ENCODE measurements at places on chromosomes 5 and 9.

GRCh38 chr9:79577969-79578723 lies 6.4 kb downstream of the TLE4 start:
- no peak for DNase-seq

DNA sequence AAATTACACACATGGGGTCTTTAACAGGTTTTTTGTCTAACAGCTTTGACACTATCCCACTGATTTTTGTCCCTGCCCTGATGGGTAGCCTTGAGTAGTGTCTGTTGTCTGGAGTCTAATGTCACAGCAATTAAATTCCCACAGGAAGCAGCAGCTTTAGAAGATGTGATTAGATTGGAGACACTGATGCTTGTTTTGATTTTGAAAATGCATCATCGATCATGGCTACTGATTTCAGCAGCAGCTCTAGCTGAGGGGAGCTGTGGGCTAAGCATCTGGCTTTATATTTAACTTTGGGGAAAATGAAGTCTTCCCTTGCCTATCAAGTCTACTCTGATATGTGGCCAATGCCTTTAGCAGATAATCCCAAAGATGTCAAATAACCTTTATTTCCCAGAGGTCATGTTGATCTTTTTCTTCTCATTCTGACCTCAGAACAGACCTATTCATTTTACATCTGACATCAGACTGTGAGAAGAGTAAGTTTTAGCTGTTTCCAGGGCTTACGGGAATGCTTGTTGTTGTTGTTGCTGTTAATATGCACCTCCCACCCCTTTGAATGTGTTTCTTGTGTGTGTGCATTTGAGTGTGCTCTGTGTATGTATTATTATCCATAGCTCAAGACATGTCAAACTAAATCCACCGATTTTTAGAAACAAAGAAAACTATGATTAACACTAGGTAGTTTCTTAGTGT lies 704.9 kb upstream of the NUDT12 start:
- no peak for DNase-seq

GRCh38 chr9:4099976-4100735 lies 199.7 kb downstream of the GLIS3 start:
- DNase-seq = no peak

DNA sequence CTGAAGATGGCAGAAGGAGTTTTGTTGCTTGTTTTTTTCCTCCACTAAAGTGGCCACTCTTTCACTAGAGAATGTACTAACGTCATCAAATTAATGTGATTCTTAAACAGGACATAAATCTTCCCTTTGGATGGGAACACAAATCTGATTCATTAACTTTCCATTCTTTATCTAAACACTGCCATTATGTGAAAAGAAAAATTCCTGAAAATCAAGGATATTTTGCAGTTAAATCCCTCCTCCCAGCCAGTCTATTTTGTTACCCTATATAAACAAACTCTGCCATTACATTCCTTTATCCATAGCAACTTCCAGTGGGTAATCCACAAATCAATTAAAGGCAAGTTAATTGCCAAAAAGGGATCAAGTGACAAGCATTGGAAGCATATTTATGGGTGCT lies 546.5 kb downstream of the PDE4D start:
- DNase-seq = no peak

- no peak for DNase-seq
Measured at GRCh38 chr5:144880513-144880912, 709.8 kb downstream of the KCTD16 start.

DNA sequence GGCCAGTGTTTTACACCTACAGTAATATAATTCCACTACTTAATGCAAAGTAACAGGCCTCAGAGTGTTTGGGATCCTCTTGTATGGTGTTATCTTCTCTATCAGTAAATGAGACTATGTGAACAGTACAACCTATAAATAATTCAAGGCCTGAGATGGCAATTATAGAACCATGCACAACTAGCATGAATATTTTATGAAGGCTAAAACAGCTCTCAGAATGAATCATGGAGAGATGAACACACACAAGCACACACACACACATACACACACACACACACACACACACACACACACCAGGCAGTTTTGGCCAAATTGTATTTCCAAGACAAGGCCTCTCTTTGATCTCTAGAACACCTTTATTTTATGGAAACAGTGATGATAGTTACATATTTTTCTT lies 224.9 kb downstream of the EBF1 start:
- no peak for DNase-seq

DNA sequence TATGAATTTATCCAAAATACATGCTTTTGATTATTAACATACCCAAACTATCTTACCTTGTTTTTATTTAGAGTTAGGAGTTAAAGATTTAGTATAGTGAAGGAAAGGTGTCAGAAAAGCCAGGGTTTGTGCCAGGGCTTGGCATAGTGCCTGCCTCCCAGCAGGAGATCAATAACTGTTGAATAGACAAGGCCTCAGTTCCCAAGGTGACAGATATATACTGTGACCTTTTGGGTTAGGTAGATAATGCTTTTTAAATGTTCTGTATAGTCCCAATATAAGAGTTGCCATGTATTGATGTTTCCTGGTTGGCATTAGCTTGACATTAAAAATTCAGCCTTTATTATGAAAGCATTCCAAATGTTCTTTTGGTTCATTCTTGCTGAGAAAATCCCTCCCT lies 121.8 kb downstream of the MCTP1 start:
- DNase-seq = no peak

- no peak for DNase-seq
Measured at GRCh38 chr5:143922718-143923117, 110.8 kb downstream of the HMHB1 start.

GRCh38 chr5:74392711-74393351 lies 247.7 kb downstream of the ENC1 start:
- DNase-seq = no peak

DNA sequence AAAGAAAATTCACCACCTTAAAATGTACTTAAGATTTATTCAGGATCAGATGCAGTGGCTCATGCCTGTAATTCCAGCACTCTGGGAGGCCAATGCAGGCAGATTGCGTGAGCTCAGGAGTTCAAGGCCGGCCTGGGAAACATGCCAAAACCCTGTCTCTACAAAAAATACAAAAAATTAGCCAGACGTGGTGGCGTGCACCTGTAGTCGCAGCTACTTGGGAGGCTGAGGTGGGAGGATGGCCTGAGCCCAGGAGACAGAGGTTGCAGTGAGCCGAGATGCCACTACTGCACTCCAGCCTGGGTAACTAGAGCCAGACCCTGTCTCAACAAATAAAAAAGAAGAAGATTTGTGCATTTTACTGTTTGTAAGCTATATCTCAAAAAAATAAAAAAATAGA lies 34.7 kb upstream of the GFPT2 start:
- DNase-seq = no peak

DNA sequence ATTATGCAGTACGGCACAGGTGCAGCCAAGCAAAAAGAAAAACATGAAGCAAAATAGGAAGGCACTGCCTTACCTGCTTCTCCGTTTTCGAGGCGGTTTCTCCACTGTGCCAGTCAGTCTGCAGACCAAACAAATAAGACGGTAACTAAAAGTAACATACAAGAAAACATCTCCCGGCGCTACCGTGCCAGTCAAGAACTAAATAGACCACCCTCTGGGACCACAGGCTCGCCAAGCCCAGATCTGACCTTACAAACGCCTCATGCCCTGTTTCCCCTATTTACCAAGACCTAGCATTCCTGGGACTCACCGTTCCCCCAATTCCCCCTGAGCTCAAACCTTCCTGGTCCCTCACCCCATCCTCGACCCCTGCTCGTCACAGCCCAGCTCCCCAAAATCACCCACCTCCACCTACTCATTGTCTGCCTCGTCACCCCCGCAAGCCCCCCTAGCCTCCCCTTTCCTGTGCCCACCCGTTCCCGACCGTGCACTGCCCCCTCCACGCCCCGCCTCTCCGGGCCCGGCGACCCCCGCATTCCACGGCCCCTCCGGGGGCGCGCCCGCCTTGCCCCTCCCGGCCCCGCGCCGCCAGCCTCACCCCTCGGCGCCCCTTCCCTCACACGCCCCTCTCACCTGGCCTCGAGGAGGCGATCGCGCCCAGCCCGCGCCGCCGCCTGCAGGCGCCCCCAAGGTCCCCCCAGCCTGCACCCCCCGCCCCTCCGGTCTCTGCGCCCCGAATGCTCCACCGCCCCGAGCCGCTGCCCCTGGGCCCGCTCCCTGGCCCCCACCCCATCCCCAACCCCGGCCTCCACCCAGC lies 560 bp downstream of the SCAI start:
- DNase-seq = peak; percentile 74

DNA sequence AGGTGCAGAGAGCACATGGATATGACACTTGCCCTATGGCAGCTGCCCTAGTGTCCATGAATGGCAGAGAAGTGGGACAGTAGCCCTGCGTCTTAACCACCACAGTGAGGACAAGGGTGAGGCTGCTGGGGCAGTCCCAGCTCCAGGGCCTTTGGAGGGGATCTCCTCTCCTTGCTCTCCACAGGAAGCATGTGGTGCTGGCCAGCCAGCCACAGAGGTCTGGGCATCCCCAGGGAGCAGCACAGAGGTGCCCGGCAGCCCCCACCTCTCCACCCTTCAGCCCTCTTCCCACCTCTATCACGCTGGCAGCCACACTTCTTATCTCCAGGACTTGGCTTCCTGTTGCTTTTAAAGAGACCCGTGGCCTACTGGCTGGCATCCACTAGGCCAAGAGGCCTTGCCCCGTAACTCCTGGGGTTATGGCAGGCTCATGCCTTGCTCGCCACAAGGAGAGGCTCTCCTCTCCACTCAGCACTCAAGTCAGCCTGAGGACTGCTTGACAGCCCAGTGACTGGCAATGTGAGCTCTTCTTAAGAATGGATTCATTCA lies 21.9 kb downstream of the CSF2 start:
- DNase-seq = no peak

DNA sequence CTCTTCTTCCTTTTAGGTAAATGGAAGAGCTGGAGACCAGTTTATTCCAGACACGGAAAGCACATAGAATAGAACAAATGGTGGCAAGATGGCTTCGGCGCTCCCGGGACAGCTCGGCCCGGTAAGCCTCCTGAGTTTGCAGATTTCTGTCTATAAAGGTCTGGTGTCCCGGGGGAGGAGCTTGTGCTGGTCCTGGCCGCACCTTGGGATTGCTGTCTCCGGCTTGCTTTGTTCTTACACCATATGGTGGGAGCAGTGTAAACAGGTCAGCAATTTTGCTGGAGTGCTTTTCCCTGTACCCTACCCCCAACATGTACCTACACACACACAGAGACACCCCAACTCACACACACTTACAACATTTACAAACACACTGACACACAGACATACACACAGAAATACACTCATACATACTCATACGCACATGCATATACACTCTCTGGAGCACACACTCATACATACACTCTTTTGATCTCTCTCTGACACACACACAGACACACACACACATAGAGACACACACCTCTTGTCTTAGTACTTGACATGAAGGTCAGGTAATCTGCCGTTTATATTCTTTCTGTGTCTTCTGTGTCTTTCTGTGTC lies 42.0 kb downstream of the FRMPD1 start:
- no peak for DNase-seq

- DNase-seq = no peak
Measured at GRCh38 chr5:93161661-93162654, 419.1 kb downstream of the NR2F1-AS1 start.

DNA sequence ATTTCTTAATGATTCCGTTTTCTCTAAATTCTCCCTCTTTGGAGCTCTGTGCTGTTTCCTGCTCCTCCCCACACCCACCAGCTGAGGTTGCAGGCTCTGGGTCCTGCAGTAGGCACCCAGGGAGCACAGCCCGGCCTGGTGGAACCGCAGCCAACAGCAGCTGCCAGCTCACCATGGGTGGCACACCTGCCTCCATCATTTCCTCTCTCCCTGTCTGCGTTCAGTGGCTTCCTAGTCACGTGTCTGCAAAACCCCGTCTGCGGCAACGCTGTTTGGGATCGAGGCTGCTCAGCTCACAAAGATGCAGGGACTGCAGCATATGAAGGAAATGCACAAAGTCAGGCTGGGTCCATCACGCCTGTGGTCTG lies 367.8 kb downstream of the IRX2 start:
- no peak for DNase-seq

DNA sequence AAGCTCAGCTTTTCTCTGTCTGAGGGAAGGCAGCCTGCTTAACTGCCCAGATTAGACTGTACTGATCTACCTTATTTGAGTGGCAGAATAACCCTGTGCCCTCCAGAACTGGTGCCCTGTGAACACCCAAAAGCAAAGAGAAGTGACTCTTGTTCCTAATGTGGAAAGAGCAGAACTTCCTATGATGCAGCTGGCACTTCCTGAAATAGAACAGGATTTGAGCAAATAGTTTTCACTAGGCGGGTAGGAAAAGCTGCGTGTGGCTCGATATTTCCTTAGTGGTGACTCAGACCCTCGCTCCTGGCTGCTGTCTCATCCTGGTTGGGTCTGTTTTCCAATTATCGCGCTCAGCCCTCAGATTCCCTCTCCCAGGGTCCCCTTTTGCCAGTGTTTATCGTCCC lies 89.9 kb downstream of the SH3TC2 start:
- no peak for DNase-seq

DNA sequence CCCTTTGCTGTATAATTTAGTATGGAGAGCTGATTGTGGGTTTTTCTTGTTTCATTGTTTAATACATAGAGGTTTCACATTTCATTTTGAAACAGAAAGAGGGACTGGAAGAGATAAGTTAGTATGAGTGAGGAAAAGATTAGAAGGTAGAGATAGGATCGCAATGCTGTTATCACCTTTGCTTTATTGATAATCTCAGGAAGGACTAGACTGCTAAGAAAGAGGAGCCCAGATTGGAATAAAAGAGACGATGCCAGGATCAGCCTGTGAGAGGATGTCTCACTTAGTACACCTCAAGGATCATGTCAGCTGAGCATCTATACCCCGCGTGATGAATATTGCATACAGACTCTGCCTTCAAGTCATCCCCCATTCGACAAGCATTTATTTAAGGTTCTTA lies 178.0 kb upstream of the DMAC1 start:
- peak; percentile 59 for DNase-seq

GRCh38 chr9:70615464-70616138 lies 201.1 kb upstream of the KLF9 start:
- no peak for DNase-seq

DNA sequence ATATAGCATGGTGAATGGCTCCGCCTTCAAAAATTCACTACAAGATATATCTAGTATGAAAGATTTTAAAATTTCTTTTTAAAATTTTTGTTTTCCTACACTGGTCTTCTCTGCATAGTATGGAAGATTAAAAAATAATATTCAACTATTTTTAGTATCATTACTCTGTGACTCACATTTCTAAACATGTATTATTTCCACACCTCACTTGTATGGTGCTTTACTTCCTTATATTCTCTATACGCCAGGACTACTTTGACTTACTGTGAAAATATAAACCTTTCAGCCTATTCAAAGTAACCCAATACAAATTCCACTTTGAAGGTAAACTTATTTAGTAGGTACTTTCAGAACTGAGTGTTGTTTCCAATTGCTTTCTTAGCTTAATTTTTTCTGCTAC lies 26.8 kb upstream of the TXNDC8 start:
- DNase-seq = no peak

- DNase-seq = no peak
Measured at GRCh38 chr5:173198049-173198448, 37.0 kb downstream of the NKX2-5 start.

DNA sequence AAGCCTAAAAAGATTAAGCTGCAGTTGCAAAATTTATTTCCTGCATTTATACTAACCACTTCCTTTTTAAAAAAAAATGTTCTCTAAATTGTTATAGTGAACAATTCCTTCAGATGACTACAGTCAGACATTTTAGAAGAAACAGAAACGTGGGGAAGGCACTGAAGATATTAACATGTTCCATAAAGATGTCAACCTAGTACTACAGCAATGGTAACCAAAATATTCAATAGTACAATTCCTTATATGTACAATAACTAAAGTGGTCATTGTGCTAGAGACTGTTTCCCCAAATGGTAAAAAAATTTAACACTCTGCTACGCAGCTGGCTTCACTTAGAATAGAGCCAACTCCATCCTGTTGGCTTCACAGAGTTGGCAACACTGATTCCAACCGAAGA lies 97.7 kb downstream of the FNBP1 start:
- DNase-seq = no peak

GRCh38 chr5:102863764-102864560 lies 108.9 kb downstream of the PAM start:
- no peak for DNase-seq

All from activated CD4-positive, alpha-beta T cell treated with anti-CD3 and anti-CD28 coated beads, Interleukin-2, amount 10 ng/mL, durations not matched to agents 24 days and 14 days (primary cell).